Thoracic aorta endothelial cell (primary cell): ENCODE measurements at places on chromosomes 6 and 20. TPM values are rescaled to one million over a fixed set of nuclear protein-coding genes. Genes with fewer than 3 reads are reported as not detected.

Gene SMPD2
- total RNA-seq = 8.4 and 11.8 TPM in 2 replicates

Gene SOX18
- total RNA-seq = 25.5 and 42.1 TPM in 2 replicates

Gene PKIB
- total RNA-seq = 0.22 TPM in 1 of 2 replicates, not detected in the other

Gene CLDN20
- total RNA-seq = not detected in 2 replicates

Gene KIF25
- total RNA-seq = not detected in 2 replicates

Gene GNAS
- total RNA-seq = 454 and 494 TPM in 2 replicates

Gene CST7
- total RNA-seq = not detected in 2 replicates

Gene TRIM40
- total RNA-seq = not detected in 2 replicates

Gene PHF3
- 73.9 and 79.3 TPM in 2 replicates for total RNA-seq

Gene LRRC73
- total RNA-seq = 0.27 TPM in 1 of 2 replicates, not detected in the other

Gene TSPYL4
- 16.8 and 21.1 TPM in 2 replicates for total RNA-seq
